ENCODE measurements at places on chromosomes 4 and X.
A peak's percentile ranks its signal among the peaks of the same experiment; 100 is the strongest.

DNA sequence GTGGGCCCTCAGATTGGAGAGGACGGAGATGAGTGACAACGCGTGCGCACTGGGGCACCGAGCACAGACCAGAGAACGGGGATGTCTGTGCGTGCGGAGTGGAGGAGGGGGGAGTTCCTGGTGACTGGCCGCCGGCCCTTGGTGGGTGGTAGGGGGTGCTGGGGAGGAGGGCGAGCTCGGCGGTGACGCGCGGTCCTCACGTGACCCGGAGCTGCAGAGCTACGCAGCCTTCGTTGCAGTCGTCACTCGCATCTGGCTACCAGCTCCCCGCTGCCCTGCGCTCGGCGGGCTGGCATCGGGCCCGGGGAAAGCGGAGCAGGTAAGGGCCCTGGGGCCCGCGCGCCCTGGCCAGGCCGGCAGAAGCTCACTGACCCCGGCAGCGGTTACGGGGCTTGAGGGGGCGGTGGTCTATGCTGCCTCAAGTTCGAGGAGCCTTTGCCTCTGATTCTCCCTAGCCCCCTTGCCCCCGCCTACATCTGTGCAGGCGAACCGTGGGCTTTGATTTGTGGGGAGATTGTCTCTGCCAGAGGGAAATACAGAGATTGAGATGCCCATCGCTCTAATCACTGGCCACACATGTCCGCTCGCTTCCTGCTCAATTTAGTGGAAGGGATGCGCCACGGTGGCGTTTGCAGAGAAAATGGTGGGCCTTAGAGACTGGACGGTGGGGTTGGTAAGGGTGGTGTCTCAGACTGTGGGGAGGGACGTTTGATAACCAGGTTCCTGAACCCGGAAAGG lies at the start of gene ARMCX4:
Gene ARMCX4, plus strand, starts transcription at position 245 of the 738 bp plus-strand sequence. CDS start 3,134 bp downstream, outside the sequence.
- peak; percentile 15 for DNase-seq

- DNase-seq = no peak
Observed at GRCh38 chr4:99863804-99864203, 30.4 kb downstream of the LAMTOR3 start.

GRCh38 chrX:85963736-85964135 lies 83.6 kb downstream of the CHM start:
- no peak for DNase-seq

DNA sequence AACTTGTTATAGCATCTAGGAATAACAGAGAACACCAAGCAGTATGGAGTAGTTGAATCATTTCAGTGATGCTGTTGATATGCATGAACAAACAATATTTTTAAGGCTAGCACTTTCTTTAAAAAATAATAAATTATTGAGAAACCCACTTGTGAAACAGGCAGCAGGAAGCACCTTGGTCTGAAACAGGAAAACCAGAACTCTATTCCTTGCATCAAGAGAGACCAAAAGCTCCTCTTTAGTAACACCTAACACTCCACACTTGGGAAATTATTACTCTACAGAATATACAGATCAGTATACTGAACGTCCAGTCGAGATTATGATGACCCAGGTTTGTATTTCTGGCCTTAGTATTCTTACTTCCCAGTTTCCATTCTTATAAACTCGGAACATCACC lies 129.0 kb downstream of the ARAP2 start:
- no peak for DNase-seq

- DNase-seq = no peak
Observed at GRCh38 chr4:1315836-1316536, 26.3 kb downstream of the MAEA start.

- no peak for DNase-seq
Observed at GRCh38 chr4:1195109-1195671, 22.8 kb upstream of the SPON2 start.

GRCh38 chrX:96764864-96765263 lies 80.2 kb downstream of the DIAPH2 start:
- DNase-seq = no peak

DNA sequence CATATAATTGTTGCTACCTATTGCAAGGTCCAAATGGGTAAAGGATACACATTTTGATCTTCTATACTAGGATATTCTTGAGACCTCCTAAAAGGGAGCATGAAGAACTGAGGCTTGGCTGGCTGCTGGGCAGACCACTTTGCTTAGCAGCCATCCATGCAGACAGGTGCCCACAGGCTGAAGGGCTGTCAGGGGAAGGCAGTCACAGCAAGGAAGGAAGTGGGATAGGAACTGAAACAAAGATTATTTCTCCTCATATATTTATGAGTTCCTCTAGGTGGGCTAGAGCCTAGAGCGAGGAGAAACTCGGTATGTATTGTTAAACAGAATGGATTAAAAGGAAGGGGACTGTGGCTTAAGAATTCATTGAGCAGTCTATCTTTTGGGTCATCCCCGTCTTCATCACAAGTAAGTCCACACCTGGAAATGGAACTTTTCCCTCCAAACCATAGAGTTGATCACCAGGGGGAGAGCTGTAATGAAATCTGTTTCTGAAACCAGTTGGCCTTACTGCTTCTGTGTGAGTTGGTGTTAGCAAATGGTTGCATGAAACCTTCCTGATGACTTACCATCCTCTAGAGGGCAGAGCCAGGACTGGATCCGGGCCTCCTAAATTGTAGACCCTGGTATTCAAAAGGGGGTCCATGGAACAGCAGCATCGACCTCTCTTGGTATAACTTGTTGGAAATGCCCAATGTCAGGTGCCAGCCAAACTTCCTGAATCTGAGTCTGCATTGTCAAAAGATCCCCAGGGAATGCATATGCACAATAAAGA lies 42.3 kb downstream of the AFF2 start:
- no peak for DNase-seq

- no peak for DNase-seq
Observed at GRCh38 chr4:173531086-173531965, 1.3 kb upstream of the HAND2 start.

GRCh38 chrX:118577041-118577440 lies 81.4 kb downstream of the DOCK11 start:
- DNase-seq = no peak
